ENCODE measurements at places on chromosomes 16 and 17. TPM values are rescaled to one million over a fixed set of nuclear protein-coding genes. Genes with fewer than 3 reads are reported as not detected.

DNA sequence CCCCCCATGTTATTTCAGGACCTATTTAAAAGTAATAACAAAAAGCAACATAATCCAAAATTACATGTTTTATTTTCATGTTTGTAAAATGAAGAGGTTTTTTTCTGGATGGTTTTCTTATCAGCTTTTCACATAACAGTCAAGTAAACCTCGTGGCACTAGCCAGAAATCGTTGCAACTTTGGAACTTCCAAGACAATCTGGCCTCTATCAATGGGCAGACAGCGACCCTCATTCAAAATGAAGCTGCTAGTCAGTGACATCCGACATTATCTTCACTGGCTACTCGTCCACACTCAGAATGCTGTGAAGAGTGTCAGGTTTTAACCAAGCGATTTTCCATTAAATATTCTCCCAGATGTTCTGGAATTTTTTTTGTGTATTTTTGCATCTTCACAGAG is 22.7 kb downstream of the ZNF652 start:
- no peak for DNase-seq

The CCL8 gene
- not detected for total RNA-seq

The LLGL1 gene
- total RNA-seq: 61.2 TPM

The EME2 gene
- 35.9 TPM for total RNA-seq

- DNase-seq: peak; percentile 86
Observed at GRCh38 chr17:21551081-21551881, 141.0 kb upstream of the KCNJ18 start.

DNA sequence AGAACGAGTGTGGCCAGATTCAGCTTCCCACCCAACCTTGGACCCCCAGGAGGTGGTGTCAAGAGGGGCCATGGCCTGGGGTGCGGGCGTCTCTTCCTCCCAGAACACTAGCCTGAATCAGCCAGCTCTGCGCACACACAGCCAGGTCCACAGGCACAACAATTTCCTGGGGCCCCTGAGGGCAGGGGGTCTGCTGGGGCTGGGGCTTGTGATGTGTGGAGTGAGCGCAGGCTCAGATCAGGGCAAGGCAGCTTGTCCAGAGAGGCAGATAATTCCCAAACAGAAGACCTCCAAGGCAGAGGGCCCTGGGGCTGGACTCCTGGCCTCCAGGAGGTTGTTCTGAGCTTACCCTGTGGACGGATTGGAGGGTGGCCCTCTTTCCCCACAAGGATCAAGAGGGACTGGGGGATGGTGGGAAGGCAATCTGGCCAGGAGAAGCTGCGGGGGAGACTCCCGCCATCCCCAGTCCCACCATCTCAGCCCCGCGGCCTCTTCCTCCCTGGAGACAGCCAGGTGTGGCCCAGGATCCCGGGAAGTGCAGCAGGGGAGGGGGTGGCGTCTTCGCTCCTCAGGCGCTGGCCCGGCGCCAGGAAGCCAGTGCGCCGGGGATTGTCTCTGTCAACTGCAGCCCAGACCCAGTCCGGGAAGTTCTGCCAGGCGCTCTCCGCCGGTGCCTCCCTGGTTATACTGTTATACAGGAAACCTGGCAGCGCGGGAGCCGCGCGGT is 52.0 kb upstream of the AMZ2 start:
- no peak for DNase-seq

DNA sequence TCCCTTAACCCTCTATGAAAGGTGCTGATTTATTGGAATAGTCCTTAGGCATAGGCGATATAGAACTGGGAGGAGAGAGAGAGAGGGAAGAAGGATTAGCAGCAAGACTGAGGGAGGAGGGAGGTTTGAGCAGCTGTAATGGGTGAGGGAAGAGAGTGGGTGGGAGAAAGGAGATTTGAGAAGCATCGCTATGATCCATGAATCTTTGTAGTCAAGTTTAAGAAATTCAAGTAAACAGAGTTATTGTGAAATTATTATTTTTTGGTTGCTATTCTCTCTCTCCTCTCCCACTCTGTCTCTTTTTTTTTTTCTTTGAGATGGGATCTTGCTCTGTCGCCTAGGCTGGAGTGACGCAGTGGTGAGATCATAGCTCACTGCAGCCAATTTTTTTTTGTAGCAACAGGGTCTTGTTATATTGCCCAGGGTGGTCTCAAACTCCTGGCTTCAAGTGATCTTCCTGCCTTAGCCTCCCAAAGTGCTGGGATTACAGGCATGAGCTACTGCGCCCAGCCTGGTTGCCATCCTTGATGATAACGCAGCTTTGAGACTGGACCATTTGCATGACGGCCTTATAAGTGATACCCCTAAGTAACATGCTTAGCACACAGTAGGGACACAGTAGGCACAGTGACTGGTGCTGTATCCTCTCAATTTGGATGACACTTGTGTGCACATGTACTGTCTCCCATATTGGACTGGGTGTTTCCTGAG is 21.0 kb upstream of the TNS4 start:
- DNase-seq: no peak

- no peak for DNase-seq
Observed at GRCh38 chr16:88815901-88816589, 4.3 kb upstream of the APRT start.

DNA sequence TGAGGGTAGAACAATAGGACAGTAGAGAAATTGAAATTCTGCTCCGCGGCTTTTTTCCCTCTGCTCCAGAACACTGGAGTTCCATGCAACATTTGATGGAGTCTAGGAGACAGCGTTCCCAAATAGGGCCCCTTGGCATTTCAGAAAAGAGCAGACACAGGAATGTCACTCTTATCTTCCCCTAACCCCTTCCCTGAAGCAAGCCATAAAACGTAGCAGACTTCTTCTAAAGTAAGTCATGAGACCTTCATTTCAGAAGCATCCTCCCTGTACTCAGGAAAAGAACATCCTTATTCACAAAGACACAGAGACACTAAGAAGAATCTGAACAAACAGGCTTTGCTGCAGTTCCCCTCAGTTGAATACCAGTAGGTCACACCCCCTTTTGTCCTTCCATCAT is 296.1 kb upstream of the SOX9 start:
- DNase-seq: no peak

DNA sequence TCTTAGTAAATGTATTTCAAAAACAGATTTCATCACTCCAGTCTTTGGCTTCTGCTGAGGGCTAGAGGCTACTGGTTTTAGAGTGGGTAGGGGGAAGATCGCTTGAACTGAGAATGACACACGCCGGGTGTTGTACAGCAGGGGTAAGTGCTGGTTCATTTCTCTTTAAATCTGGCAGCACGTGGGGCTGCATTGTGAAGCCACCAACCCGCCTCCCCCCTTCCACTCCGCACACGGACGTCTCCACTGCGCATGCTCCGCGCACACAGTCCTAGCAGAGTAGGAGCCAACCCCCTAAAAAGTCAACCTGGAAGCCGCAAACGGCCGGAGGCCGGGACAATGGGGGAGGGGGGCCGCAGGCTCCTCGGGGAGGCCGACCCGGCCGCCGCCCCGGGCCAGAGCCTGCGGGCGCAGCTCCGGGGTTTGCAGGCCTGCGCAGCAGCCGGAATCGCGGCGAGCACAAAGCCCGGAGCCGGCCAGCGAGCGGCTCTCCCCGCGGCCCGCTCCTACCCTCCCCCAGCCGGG is 1.3 kb downstream of the UBE2G1 start:
- DNase-seq: peak; percentile 89

DNA sequence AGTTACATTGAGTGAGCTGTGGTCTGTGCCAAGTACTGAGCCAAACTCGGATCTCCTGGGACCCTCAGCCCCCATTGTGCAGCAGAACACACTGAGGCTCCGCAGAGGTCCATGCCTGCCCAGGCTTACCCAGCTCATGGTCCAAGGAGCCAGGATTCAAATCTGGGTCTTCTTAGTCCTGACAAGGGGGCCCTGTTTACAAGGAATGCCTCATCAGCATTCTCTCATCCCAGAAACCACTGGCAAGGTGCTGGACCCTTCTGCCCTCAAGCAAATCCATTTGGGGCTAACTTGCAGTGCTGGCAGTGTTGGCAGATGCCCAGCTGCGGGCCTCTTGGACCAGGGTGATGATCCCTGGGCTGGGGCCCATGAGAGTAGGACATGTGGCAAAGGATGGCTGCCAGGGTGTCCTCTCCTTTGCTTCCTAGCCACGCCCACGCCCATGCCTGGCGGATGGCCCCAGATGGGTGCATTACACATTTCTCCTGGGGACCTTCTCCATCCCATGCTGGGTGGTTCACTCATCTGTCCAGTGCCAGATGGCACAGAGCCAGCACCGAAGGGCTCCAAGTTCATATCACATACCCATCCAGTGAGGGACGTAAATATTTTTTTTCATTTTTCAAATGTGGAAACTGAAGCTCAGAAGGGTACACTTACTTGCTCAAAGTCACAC is 117.7 kb downstream of the CMIP start:
- no peak for DNase-seq

DNA sequence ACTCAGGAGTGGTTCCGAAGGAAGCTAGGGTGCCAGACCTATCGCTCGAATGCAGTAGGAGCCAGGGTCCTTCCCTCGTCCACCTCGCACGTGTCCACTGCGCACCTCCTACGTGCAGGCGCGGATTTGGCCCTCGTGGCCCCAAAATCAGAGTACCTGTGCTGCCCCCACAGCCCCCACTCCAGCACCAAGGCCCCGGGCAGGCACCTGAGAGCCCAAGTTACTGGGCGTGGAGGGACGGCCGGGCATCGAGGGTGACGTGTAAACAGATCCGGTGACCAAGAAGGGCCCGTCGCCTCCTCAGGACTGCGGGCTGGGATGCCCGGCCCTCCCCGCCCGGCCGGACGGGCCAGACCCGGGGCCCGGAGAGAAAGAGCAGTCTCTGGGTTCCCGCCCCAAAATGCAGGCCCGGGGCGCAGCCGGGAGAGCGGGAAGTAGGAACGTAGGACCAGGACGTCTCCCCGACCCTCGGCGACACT is 492 bp downstream of the SLC25A39 start:
- DNase-seq: no peak

The P2RX1 gene
- total RNA-seq: not detected

DNA sequence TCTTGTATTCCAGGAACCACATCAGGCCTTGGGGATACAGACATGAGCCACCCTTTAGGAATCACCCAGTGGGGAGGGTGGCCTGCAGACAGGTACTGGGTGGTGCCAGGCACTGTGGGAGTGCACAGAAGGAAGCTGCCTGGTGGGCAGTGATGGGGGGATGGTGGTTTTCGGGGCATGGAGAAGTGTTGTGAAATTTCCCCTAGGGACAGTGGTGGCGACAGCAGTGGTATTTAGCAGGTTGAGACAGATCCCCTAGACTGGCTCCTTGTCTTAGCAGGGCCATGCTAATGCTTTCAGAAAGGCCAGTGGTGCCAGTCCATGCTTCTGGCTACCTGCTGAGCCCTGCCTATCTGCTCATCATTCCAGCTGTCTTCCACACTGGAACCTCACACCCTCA is 129.6 kb downstream of the SPACA3 start:
- DNase-seq: no peak

The DNAI2 gene
- total RNA-seq: 0.87 TPM

DNA sequence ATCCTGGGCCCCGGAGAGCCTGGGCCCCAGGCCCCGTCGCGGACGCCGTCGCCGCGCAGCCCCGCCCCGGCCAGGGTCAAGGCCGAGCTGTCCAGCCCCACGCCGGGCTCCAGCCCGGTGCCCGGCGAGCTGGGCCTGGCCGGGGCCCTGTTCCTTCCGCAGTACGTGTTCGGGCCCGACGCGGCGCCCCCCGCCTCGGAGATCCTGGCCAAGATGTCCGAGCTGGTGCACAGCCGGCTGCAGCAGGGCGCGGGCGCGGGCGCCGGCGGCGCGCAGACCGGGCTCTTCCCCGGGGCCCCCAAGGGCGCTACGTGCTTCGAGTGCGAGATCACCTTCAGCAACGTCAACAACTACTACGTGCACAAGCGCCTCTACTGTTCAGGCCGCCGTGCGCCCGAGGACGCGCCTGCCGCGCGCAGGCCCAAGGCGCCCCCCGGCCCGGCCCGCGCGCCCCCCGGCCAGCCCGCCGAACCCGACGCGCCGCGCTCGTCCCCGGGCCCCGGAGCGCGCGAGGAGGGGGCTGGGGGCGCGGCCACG is 36.8 kb upstream of the ZC3H18 start:
- no peak for DNase-seq

DNA sequence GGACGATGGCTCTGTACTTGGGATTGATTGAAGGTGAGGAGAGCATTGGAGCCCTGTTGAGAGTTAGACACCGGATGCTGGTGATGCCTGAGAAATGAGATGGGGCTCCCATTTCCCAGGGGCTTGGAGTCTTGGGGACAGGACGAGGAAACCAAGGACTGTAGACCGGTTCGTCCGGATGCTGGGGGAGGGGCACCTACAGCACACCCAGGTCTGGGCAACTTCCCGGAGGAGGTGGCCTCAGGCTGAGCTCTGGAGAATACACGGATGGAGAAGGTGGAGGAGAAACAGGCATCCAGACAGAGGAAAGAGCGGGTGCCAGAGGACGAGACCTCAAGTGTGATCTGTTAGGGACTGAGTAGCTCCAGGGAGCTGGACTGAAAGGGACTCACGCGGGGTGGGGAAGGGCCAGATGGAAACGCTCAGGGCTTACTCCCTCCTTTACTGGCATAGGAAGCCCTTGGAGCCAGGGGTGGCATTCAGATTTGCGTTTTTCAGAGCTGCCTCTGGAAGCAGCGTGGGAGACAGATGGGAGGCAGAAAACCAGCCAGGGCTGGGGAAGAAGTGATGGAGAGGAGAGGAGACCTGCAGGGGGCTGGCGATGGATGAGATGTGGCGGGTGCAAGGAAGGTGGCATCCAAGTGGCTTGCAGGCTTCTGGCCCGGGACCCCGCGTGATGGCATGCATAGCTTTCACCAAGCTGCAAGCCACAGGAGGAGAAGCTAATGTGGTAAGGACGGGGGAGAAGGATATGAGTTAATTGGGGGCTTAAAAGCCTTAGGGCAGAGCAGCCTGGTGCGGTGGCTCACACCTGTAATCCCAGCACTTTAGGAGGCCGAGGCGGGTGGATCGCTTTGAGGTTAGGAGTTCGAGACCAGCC is 8.3 kb downstream of the C1QTNF1 start:
- DNase-seq: no peak

DNA sequence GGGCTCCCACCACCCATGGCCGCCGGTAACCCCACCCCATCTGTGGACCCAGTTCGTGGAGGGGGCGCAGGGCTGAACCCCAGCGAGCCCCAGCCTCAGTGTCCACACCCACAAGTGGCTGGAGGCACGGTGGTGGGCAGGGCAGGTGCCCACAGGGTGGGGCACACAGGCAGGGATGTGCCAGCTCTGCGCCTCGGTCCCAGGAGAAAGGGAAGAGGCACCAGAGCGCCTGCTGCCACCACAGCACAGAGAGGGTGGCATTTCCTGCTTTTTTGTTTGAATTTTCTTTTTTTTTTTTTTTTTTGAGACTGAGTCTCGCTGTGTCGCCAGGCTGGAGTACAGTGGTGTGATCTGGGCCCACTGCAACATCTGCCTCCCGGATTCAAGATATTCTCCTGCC is 19.0 kb downstream of the ZFPM1 start:
- no peak for DNase-seq

Measured in type B pancreatic cell (in vitro differentiated cells).